ENCODE measurements at places on chromosomes 12 and 14.

DNA sequence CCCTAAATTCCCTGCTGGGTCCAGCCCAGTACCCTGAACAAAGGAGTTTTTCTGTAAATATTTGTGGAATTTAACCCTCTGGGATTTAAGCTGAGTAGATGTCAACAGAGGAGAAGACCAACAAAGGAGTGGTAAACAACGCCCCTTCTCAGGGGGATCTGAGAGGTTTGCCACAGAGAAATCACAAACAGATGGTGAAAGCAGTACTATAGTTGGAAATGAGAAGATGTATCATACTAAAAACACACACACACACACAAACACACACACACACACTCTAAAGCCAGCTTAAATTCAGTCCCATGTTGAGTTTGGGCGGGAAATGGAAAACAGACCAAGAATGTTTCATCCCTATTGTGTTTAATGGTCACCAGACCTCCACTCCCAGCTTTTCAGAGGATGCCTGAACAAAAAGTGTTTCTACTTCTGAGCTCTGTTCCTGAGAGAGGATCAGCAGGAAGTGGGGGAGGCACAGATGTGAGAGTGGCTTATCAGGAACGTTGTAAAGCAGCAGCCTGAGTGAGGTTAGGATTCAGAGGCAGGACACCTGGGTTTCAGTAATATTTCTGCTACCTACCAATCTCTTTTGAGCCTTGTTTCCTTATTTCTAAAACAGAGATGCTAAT is 3.2 kb downstream of the BIN2 start:
- peaks cover 22% of the 10 kb centered on the region for H3K4me1 ChIP-seq
- no peak for DNase-seq
- no peak overlapping the region for H3K4me3 ChIP-seq
- H3K36me3 ChIP-seq, result no peaks in the 10 kb centered on the region

GRCh38 chr12:106814714-106815113 is 40.2 kb downstream of the RIC8B start:
- no peaks in the 10 kb centered on the region for H3K4me1 ChIP-seq
- no peak overlapping the region for H3K4me3 ChIP-seq
- DNase-seq, result no peak
- H3K27me3 ChIP-seq, result no peaks in the 10 kb centered on the region
- H3K27ac ChIP-seq, result no peak overlapping the region
- H3K36me3 ChIP-seq, result no peaks in the 10 kb centered on the region

- H3K4me3 ChIP-seq, result no peak overlapping the region
- H3K36me3 ChIP-seq, result no peaks in the 10 kb centered on the region
- no peaks in the 10 kb centered on the region for H3K27me3 ChIP-seq
- no peak for DNase-seq
- no peak overlapping the region for H3K27ac ChIP-seq
These were observed 205.3 kb upstream of the NAV3 start for GRCh38 chr12:77625441-77625840.

DNA sequence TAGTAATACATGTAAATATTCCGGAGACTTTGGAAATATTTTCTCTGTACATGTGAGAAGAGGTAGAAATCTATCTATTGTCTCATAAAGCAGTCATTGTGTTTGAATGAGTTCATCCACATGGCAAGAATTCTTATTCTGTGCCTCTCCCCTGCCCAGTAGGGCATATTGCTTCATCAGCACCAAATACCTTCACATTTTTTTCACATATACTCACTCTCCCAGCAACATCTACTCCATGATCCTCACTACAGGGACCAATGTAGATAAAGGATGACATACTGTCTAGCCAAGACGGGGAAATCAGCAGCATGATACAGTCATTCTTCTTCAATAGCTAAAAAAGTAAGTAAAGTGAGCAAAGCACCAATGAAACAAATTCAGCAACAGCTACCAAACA is 1.3 kb upstream of the TAS2R14 start:
- H3K27me3 ChIP-seq, result no peaks in the 10 kb centered on the region
- no peak overlapping the region for H3K27ac ChIP-seq
- H3K36me3 ChIP-seq, result no peaks in the 10 kb centered on the region
- no peak overlapping the region for H3K4me3 ChIP-seq
- peaks cover 18% of the 10 kb centered on the region for H3K4me1 ChIP-seq

DNA sequence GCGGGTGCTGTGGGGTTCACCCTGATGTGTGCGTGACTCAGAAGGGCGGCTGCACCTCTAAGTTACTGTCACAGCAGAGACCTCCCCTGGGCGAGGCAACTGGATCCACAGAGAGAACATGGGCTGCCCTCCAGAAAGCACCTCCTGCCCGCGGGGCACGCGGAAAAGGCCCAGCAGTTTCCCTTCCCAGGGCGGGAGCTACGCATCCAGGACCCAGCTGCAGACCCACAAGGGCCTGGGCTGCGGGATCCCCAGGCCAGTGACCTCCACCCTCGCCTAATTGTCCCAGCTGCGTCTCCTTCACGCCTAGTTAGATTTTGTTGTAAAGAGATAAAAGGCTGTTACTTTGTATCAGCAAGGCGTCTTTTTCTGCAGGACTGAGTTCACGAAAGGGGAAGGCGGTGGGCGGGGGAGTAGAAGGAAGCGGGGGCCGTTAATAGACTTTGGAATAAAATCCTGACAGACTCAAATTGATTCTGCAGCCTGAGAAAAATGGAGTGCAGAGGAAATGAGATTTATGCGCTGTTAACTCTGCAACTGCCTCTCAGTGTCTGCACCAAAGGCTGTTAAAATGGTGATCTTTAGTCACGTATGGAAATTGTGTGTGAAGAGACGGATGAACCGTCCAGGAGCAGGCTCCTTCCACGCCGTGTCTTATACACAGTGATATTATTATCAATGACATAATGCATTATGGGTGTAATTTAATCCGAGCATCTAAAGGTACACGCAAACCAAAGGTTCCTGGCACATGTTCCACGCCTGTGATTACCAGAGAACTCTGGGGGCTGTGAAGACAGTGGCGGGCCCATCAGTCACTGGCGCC is 65.9 kb upstream of the FBRSL1 start:
- no peaks in the 10 kb centered on the region for H3K36me3 ChIP-seq
- no peak overlapping the region for H3K4me3 ChIP-seq

DNA sequence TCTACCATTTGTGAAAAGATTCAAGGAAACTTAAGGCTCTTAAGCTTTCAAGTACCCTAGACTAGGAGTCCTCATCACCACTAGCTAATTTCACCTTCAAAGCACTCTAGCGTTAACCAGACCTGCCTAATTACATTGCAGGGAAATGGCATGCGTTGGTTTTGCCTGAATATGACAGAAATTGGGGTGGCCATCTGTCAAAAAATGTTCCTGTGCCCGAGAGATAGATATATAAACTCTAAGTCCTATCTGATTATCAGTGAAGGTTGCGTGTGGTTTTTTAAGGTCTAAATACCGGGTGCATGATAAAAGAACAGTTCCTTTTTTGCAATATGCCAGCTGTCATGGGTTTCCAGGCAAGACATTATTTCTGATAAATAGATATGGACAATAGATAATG is 48.3 kb downstream of the SPRING1 start:
- peak overlapping the region; percentile 58 for H3K4me3 ChIP-seq
- H3K36me3 ChIP-seq, result no peaks in the 10 kb centered on the region
- no peaks in the 10 kb centered on the region for H3K27me3 ChIP-seq
- peak; percentile 77 for DNase-seq

DNA sequence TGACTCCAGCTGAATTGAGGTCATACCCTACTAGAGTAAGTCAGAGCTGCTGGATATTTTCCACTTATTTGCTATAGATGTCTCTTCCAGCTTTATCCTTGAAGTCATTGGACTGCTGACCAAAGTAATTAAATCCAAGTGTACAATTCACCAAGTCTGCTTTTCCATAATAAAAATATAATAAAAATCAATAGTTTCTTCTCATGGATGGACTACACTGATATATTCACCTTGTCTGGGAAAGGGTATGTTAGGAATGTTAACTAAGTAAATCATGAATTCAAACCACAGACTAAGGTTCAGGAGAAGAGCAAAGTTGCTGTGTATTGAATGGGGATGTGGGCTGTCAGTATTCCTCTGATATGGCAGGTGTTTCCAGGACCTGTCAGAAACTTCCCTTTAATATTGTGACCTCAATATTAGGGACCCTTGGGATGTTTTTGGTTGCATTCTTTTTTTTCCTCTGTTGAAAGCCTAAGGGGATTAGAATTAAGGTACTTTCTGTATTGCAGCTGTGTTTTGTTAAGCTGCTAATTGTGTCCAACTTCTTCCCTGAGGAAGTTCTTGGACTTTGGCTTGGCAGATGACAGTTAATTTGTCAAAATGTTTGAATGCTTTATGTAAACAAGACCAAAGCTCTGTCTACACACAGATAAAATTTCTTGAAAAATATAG is 284.0 kb downstream of the ATP23 start:
- no peaks in the 10 kb centered on the region for H3K36me3 ChIP-seq
- H3K4me3 ChIP-seq, result no peak overlapping the region
- DNase-seq, result no peak

- peaks cover 12% of the 10 kb centered on the region for H3K4me1 ChIP-seq
- H3K4me3 ChIP-seq, result peak overlapping the region; percentile 42
- H3K27me3 ChIP-seq, result no peaks in the 10 kb centered on the region
These were observed 1.3 kb downstream of the PRPH start for GRCh38 chr12:49296034-49296835.

All from Karpas-422 (cell line).